ENCODE measurements at places on chromosomes 5 and 9.
A peak's percentile ranks its signal among the peaks of the same experiment; 100 is the strongest.

DNA sequence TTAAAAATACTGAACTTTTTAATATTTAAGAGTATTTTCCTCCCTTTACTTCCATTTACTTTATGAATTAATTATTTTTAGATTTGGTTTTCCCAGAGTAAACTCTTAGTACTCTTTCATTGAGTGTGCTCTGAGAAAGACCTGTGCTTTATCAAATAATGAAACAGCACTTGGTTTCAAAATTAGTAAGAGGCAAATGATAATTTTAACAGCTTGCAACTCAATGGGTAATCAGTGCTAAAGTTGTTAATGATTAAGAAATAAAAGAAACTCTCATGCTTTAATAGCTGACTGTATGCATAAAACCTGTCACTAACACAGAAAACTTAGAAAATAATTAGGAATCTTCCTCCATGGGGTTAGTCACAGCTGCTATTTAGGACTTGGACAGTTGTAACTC is 244.4 kb downstream of the RFX3 start:
- no peak for DNase-seq

- no peak for DNase-seq
Measured at GRCh38 chr9:136725612-136726011, 13.2 kb downstream of the DIPK1B start.

DNA sequence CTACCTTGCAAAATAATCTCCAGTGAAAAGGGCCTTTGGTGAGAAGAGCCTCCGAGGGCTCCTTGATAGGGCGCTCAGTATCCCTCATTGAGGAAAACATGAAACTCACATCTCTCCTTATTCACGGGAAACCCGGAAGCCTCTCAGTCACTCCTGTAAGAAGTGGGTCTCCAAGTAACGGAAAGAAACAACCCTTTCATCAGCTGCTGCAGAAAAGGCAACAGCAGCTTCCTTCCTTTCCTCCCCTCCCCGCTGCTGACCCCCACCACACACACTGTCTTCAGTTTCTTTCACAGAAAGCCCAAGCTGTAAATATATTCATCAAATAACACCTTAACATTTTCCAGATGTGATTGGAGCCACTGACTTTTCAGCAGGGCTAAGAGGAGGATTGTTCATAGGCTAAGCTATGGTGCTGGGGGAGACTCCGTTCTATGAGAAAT is 81.4 kb downstream of the C9orf152 start:
- DNase-seq = no peak

DNA sequence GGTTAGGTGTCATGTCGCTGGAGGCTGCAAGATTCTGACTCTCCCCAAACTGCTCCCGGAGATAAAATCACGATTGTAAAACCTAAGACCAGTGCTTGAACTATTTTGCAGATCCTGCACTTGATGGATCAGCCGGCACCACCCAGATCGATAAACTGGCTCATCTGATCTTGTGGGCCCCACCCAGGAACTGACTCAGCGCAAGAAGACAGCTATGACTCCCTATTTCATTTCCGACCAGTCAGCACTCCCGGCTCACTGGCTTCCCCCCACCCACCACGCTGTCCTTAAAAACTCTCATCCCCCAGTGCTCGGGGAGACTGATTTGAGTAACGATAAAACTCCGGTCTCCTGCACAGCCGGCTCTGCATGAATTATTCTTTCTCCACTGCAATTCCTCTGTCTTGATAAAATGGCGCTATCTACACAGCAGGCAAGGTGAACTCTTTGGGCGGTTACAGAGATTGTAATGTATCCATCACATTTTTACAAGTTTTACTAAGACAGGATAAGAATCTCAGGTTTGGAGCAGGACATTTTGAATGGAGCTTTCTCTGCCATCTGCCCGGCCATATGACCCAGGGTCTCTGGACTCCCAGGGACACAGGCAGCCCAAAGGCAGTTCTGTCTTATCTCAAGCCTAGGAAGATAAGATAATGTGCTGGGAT is 10.6 kb upstream of the PPP1R26 start:
- DNase-seq = peak; percentile 41

DNA sequence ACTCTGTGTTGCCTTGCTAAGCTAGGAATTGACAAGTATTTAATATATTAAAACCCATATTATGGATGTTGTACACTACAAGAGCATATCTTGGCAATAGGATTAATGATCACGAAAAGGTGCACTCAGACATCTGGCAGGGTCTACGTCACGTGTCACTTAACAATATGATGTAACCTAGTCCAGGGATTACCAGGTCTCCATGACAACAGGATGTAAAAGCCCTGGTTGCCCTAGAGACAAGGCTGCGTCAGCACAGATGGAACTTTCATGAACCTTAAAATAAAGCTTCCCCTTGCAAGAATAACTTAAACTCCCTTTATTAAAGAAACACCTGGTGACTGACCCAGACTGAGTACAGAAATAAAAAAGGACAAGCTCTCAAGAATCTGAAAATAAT is 717.8 kb downstream of the CDH18 start:
- DNase-seq = no peak

GRCh38 chr5:53613536-53613935 is 53.1 kb downstream of the NDUFS4 start:
- DNase-seq = no peak

- DNase-seq = no peak
Measured at GRCh38 chr9:16811987-16812685, 58.3 kb downstream of the BNC2 start.

DNA sequence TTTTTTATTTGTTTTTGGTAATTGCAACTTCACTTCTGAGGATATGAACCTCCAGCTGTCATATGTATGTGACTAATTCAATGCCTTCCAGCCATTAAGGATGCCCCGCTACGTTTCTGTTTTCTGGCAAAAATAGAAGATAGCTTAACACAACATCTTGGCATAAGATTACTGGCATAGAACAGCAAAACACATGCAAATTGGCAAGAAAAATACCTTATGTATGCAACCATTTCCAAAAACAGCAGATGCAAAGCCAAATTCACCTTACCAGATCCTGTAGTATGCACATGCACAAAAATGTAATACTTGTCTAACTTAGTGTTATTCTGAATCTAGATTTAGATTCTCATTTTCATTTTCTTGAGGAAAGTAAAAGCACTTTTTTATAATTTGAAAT is 461.1 kb upstream of the CYLC2 start:
- DNase-seq = no peak

- DNase-seq = no peak
Measured at GRCh38 chr9:2024888-2025782, 10.0 kb downstream of the SMARCA2 start.

DNA sequence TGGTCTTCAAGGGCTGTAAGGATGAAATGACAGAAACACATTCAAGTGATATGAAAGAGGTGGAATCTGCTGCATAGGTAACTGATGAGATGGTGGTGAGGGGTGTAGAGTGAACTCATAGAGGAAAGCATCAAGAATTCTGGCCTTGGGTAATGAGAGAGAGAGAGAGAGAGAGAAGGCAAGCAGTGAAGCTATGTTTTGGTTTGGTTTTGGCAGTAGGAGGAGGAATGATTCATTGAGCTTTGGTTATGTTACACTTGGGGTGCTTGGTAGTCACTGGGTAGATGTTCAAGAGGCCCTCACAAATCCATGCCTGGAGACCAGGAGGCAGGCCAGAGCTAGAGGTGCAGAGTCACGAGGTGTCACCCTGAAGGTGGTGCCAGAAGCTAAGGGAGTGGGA is 89.5 kb downstream of the EGFLAM start:
- DNase-seq = no peak

- no peak for DNase-seq
Measured at GRCh38 chr9:137949260-137949659, 71.7 kb downstream of the CACNA1B start.
